Stimulated activated CD8-positive, alpha-beta memory T cell treated with anti-CD3 and anti-CD28 coated beads, Interleukin-15, amount 100 ng/mL, for 48 hours (primary cell): ENCODE measurements at places on chromosomes 4 and X.

DNA sequence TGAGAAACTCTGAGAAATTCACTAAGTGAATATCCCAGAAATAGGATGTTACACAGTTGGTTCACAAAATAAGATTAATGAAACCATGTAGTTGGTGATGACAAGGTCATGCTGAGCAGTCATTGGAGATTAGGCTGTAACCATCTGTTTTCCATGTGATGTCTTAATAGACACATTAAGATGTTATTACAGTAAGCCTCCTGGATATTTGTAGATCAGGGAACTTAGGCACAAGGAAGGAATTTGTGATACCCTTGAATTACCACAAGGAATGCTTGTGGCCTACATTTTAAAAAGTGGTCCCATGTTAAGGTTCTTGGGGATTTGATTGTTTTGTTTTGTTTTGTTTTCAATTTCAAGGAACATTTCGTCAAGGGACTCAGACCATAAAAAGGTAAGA lies 185.6 kb upstream of the BANK1 start:
- DNase-seq, result no peak

GRCh38 chr4:25930731-25931354 lies 16.8 kb downstream of the SMIM20 start:
- no peak for DNase-seq

DNA sequence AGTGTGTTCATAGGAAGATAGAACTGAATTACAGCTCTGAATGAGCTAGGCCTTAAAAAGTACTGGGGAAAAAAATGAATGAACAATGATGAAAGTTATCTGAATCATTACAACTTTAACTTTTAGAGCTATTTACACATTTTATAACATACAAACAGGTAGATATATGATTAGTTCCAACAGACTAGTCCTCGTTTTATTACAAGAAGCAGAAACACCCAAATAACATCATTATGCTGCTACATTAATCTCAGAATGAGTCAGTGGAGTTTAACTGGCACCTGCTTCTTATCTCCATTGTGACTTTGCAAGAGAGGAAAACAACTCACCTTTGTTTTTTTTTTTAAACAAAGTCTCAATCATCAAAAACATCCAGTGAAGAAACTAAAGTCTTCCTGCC lies 15.2 kb downstream of the ATP8A1 start:
- no peak for DNase-seq

GRCh38 chr4:77819404-77819842 lies 255 bp upstream of the CNOT6L start:
- DNase-seq, result no peak

DNA sequence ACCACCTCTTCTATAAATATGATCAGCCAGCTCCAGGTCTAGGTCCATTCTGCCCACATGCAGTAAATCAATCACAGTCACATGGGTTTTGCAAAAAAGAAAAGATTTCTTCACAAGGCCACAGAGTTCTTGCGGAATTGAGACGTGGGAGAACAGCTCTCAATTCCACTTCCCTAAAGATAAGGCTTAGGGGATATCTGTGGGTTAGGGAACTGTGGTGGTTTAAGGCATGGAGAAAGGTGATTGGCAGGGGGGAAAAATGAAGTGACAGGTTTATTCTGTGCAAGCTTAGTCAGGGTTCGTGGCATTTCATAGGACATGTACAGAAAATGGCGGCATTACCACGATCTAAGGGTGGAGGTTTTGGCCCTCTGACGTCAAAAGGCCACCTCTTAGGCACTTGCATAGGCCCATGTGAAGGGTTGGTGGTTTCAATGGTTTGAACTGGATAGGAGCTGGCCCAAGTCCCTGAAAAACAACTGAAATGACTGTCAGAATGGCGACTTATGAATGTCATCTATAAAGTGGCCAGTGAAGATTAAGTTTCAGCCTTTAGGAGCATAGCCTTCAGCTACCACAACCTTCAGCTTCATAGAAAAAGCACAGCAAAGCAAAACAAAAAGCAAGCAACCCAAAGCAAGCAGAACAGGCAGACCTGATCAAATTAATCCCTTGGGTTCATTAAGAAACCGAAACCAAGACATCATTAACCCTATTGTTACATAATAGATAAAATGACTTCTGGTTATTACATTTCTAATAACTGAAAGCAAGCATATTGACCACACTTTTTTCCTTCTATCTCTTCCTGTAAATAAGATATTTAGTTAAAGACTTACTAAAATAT lies 289.8 kb upstream of the SFRP2 start:
- no peak for DNase-seq

- DNase-seq, result no peak
Observed at GRCh38 chrX:68894513-68895340, 65.9 kb downstream of the EFNB1 start.

DNA sequence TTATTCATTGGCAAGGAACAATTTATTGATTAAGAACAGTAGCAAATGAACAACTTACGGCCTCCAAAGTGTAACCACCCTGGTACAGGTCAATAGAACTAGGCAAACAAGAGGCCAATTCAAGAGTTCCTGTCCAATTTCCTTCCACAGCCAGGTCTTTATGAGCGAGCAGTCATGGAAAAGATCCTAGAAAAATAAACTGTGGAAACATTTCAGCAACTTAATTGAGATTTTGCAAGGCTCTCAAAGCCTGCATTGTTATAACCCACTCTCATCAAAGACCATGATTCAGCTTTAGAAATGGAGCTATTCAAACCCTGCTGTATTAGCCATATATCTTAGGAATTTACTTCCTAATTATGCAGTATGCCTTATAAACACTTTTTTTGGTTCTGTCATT lies 43.6 kb downstream of the UNC5C start:
- DNase-seq, result no peak

DNA sequence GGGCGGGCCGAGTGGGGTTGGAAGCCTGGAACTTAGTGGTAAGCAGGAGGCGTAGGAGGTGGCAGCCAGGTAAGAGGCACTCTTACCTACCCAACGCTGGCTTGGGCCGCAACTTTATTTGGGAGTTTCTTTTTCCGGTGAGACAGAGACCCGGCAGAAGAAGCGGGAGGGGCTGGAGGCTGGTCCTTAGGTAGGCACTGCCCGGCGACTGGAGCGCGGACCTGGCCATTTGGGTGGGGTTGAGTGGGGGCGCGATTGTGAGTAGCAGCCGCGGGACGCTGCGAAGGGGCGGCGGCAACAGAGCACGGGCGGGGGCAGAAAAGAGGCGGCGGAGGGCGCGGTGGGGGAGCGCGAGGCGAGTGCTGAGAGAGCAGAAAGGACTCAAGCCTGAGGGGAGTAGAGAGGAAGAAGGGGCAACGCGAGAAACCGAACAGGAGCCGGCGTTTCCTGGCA lies 334 bp upstream of the POU4F2 start:
- DNase-seq, result no peak
